ENCODE measurements at places on chromosomes 6 and 20.

DNA sequence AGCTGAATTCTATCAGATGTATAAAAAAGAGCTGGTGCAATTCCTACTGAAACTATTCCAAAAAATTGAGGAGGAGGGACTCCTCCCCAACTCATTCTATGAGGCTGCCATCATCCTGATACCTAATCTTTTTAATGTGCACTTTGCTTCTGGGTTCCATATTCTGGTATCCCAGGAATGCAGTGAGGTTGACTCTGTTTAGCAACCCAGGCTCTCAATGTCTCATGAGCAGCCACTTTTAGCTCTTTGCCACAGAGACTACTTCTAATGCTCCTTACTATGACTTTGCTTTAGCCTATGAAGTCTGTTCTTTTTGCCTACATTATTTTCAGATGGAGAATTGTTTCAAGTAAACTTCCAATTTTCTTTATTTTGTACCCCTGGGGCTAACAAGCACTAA lies 185.5 kb upstream of the NRSN1 start:
- DNase-seq: no peak

GRCh38 chr20:22575737-22576136 lies 8.6 kb downstream of the FOXA2 start:
- DNase-seq: no peak

GRCh38 chr6:52392944-52393343 lies 27.2 kb upstream of the EFHC1 start:
- DNase-seq: no peak

DNA sequence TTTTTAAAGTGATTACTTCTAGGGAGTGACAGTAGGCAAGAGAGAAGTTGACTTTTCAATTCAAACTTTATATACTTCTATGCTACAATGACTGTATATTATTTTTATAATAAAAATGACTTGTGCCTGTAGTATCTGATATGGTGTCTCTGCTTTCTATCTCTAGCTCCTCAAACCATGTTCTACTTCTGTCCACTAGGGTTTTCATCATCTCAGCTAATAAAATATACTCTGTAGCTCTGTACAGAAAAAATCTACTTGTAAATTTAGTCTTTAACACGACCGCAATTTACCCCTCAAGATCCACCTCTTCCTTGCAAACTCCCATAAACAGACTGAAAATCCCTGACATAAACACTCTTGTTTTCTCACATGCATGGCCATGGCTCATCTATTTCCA lies 42.3 kb downstream of the HBS1L start:
- DNase-seq: no peak

DNA sequence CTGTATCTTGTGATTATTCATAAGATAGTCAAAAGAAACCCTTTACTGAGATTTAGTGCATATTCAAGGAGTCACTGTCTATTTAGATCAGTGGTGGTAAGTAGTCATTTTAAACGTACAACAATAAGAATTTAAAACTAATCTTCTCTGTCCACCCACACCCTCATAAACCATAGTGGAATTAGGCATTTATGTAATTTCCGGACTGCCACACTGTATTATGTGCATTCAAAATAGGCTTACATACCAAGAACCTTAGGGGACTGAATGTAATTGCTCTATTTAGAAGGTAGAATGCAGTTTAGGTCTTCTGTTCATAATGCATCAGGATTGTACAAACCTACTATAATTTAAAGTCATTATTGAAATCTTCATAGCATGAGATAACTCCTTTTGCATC lies 685.4 kb downstream of the TENT5A start:
- no peak for DNase-seq

Data from stimulated activated CD8-positive, alpha-beta memory T cell treated with anti-CD3 and anti-CD28 coated beads, Interleukin-2, amount 100 ng/mL, for 1 hour (primary cell).